Glutamatergic neuron (in vitro differentiated cells): ENCODE measurements at places on chromosomes 16 and 17. TPM values are rescaled to one million over a fixed set of nuclear protein-coding genes. Genes with fewer than 3 reads are reported as not detected.

- H3K4me1 ChIP-seq, result peaks cover 27% of the 10 kb centered on the region
- H3K27ac ChIP-seq, result no peak overlapping the region
- no peak for DNase-seq
- H3K36me3 ChIP-seq, result no peaks in the 10 kb centered on the region
- peaks cover 9% of the 10 kb centered on the region for H3K27me3 ChIP-seq
Measured at GRCh38 chr17:38653230-38653629, 21.5 kb downstream of the EPOP start.

DNA sequence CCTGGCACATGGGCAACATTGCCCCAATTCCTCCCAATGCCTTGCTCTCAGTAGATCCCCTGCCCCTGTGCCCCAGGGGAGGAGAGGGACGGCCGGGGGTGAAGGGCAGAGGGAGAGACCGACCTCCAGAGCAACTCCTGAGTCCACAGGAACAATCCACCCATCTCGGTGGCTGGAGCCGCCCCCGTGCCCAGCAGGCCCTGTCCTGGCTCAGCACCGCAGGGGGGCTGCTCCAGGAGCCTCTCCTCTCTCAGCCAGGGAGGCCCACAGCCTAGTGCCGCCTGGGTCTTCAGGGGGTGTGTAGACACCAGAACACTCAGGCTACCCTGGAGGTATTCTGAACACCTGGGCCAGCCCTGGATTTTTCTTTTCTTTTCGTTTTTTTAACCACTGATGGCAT is 233.7 kb upstream of the SDK2 start:
- H3K4me1 ChIP-seq, result peaks cover 8% of the 10 kb centered on the region
- H3K27ac ChIP-seq, result no peak overlapping the region
- no peak overlapping the region for H3K4me3 ChIP-seq

GRCh38 chr17:64128787-64129514 is 993 bp downstream of the ERN1 start:
- H3K36me3 ChIP-seq, result no peaks in the 10 kb centered on the region
- H3K27ac ChIP-seq, result peak overlapping the region; percentile 73
- peaks cover 5% of the 10 kb centered on the region for H3K27me3 ChIP-seq
- no peak for DNase-seq
- H3K4me3 ChIP-seq, result peak overlapping the region; percentile 95
- H3K4me1 ChIP-seq, result peaks cover 8% of the 10 kb centered on the region

DNA sequence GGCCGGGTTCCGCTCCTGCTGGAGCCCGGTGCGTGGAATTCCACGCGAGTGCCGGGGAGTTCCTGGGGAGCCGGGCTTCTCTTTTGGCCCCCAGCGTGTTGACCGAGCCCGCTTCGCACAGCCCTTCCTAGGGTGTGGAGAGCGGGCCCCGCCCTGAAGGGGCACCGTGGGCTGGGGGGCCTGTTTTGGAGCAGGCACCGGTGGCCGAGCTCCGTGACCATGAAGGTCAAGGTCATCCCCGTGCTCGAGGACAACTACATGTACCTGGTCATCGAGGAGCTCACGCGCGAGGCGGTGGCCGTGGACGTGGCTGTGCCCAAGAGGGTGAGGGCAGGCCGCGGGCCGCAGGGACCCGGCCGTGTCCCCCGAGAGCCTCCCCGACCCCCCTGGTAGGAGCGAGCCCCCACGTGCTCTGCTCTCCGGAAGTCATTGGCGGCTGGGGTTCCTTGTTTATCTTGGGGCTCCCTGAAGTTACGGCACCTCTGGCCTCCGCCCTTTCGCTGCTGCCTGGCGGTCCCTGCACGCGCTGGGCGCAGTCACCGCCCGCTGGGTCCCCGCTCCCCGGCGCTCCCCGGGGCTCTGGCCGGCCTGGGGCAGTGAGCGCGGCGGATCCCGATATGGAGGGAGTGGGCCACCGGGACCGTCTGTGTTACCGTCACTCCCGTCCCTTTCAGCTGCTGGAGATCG is 528 bp downstream of the HAGHL start:
- H3K4me1 ChIP-seq, result no peaks in the 10 kb centered on the region
- H3K36me3 ChIP-seq, result no peaks in the 10 kb centered on the region
- no peak for DNase-seq
- peak overlapping the region; percentile 52 for H3K4me3 ChIP-seq
- peaks cover 6% of the 10 kb centered on the region for H3K27me3 ChIP-seq

DNA sequence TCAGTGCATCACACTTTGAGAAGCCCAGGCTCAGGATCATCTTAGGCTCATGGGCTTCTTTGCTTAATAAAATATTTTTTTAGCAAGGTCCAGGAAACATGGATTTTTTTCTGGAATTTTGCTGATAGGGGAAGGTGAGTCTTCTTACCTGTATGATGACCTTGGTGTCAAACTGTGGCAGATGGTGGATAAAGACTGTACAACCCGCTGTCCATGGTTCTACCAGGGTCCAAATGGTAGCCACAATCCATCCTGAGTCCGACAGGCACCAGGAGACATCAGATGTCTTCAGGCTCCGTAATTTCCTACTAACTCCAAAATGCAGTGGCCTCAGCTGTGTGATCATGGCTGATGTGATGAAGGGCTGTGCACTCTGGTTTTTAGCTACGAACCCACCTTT is 27.8 kb downstream of the ACSM1 start:
- no peak overlapping the region for H3K27ac ChIP-seq
- no peak for DNase-seq
- no peaks in the 10 kb centered on the region for H3K4me1 ChIP-seq
- H3K4me3 ChIP-seq, result no peak overlapping the region

DNA sequence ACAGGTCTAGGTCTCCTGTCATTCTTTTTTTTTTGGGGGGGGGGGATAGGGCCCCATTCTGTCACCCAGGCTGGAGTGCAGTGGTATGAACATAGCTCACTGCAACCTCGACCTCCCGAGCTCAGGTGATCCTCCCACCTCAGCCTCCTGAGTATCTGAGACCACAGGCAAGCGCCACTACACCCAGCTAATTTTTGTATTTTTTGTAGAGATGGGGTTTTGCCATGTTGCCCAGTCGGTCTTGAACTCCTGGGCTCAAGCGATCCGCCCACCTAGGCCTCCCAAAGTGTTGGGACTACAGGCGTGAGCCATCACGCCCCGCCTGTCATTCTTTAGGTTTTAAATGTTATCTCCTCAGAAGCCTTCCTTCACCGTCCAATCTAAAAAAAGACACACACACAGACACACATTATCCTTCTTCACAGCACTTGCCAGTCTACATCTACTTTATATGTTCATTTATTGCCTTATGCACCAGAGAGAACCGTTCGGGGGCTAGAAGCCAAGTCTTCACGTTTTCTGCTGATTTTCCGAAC is 694 bp downstream of the MRPL27 start:
- peaks cover 12% of the 10 kb centered on the region for H3K4me1 ChIP-seq
- peak overlapping the region; percentile 99 for H3K27ac ChIP-seq
- peak overlapping the region; percentile 100 for H3K4me3 ChIP-seq
- DNase-seq, result no peak

GRCh38 chr17:41680426-41681040 is 8.2 kb upstream of the EIF1 start:
- H3K27ac ChIP-seq, result peak overlapping the region; percentile 98
- peaks cover 9% of the 10 kb centered on the region for H3K27me3 ChIP-seq
- H3K4me3 ChIP-seq, result peak overlapping the region; percentile 68
- peak; percentile 73 for DNase-seq

GRCh38 chr17:50550661-50551432 is 3.9 kb downstream of the SPATA20 start:
- H3K36me3 ChIP-seq, result no peaks in the 10 kb centered on the region
- DNase-seq, result peak; percentile 88
- no peak overlapping the region for H3K4me3 ChIP-seq
- peaks cover 16% of the 10 kb centered on the region for H3K4me1 ChIP-seq

- peaks cover 35% of the 10 kb centered on the region for H3K4me1 ChIP-seq
- H3K27me3 ChIP-seq, result peaks cover 13% of the 10 kb centered on the region
- DNase-seq, result peak; percentile 81
- H3K36me3 ChIP-seq, result peaks cover 5% of the 10 kb centered on the region
- peak overlapping the region; percentile 79 for H3K4me3 ChIP-seq
Measured at GRCh38 chr17:79993390-79994227, 42.1 kb downstream of the TBC1D16 start.

DNA sequence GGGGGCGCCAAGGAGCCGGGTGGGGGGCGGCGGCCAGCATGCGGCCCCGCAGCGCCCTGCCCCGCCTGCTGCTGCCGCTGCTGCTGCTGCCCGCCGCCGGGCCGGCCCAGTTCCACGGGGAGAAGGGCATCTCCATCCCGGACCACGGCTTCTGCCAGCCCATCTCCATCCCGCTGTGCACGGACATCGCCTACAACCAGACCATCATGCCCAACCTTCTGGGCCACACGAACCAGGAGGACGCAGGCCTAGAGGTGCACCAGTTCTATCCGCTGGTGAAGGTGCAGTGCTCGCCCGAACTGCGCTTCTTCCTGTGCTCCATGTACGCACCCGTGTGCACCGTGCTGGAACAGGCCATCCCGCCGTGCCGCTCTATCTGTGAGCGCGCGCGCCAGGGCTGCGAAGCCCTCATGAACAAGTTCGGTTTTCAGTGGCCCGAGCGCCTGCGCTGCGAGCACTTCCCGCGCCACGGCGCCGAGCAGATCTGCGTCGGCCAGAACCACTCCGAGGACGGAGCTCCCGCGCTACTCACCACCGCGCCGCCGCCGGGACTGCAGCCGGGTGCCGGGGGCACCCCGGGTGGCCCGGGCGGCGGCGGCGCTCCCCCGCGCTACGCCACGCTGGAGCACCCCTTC is 484 bp downstream of the FZD2 start:
- H3K36me3 ChIP-seq, result no peaks in the 10 kb centered on the region
- peaks cover 10% of the 10 kb centered on the region for H3K4me1 ChIP-seq
- peak; percentile 56 for DNase-seq
- peak overlapping the region; percentile 89 for H3K4me3 ChIP-seq

DNA sequence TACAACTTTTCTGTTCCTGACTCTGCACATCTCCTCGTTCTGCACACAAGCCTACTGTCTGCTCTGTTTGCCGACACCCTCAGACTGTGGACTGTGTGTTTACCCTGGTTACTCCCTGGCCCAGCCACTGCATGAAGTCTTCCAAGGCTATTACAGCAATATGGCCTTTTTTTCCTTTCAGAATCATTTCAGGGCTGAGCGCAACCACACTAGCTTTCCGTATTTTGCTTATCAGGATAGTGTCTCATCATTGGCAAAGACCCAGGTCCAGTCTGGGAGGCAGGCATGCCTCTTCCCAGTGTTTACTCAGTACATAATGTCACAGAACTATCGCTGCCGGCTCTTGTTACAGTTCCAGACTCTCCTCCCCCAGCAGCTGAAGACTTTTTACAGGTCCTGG is 10.1 kb downstream of the DNAH9 start:
- no peak for DNase-seq
- no peaks in the 10 kb centered on the region for H3K36me3 ChIP-seq
- H3K27ac ChIP-seq, result peak overlapping the region; percentile 13
- no peak overlapping the region for H3K4me3 ChIP-seq
- H3K27me3 ChIP-seq, result peaks cover 5% of the 10 kb centered on the region

DNA sequence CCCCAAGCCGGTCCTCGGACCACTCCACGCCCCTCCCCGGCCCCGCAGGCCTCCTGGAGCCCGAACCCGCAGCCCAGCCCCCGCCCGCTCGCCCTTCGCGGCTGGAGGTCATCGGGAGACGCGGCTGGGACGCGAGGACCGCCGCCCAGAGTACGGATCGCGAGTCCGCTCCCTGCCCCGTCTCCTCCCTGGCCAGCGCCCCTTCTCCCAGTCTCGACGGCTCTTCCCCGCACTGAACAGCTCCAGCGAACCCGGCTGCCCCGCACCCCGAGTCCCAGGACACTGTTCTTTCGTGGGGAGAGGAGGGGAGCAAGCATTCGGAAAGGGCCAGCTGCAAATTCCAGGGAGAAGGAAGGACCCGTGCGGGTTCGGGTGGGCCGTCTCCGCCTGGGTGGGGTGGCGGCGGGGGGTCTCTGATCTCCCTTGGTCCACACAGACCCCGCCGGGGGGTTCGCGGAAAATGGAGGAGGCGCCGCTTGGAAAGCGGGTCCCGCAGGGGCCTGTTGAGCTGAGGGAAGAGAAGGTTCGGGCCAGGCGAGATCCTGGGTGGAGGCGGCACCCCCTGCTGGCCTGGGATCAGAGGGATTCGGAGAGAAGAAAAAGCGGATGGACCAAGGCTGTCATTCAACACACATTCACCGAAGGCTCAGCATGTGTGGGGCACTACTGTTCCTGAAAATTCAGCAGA is 632 bp upstream of the RTN4RL1 start:
- peak overlapping the region; percentile 85 for H3K4me3 ChIP-seq
- peaks cover 13% of the 10 kb centered on the region for H3K4me1 ChIP-seq
- peaks cover 9% of the 10 kb centered on the region for H3K27me3 ChIP-seq
- peak; percentile 90 for DNase-seq

- H3K27ac ChIP-seq, result no peak overlapping the region
- peaks cover 13% of the 10 kb centered on the region for H3K4me1 ChIP-seq
- H3K4me3 ChIP-seq, result no peak overlapping the region
- no peaks in the 10 kb centered on the region for H3K36me3 ChIP-seq
Measured at GRCh38 chr16:3119701-3120408, 7.5 kb downstream of the ZNF205 start.

DNA sequence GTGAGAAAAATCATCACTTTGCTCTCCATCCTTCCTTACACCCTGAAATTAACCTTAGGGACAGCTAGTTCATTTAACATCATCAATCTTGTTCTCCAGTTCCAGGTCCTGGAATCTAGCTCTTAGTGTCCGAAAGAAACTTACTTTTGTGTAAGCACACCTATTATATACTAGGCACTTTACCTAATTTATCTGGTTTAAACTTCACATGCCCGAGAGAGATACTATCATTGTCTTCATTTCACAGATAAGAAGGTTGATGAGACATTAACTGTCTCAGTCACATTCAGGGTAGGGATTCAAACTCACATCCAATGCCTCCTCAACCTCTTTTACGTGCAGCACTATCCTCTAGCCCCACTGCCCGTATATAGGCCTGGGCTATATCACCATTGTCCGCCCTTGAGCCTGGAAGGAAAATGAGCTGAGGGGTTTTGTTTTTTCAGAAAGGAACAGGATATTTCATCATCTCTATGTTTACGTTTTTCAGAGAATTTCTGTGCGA is 501 bp upstream of the AP2B1 start:
- peaks cover 13% of the 10 kb centered on the region for H3K27me3 ChIP-seq
- no peaks in the 10 kb centered on the region for H3K36me3 ChIP-seq
- H3K27ac ChIP-seq, result peak overlapping the region; percentile 100
- H3K4me1 ChIP-seq, result peaks cover 14% of the 10 kb centered on the region

- no peaks in the 10 kb centered on the region for H3K27me3 ChIP-seq
- peaks cover 16% of the 10 kb centered on the region for H3K4me1 ChIP-seq
- peaks cover 18% of the 10 kb centered on the region for H3K36me3 ChIP-seq
Measured at GRCh38 chr17:6577686-6578263, 21.4 kb upstream of the PITPNM3 start.

DNA sequence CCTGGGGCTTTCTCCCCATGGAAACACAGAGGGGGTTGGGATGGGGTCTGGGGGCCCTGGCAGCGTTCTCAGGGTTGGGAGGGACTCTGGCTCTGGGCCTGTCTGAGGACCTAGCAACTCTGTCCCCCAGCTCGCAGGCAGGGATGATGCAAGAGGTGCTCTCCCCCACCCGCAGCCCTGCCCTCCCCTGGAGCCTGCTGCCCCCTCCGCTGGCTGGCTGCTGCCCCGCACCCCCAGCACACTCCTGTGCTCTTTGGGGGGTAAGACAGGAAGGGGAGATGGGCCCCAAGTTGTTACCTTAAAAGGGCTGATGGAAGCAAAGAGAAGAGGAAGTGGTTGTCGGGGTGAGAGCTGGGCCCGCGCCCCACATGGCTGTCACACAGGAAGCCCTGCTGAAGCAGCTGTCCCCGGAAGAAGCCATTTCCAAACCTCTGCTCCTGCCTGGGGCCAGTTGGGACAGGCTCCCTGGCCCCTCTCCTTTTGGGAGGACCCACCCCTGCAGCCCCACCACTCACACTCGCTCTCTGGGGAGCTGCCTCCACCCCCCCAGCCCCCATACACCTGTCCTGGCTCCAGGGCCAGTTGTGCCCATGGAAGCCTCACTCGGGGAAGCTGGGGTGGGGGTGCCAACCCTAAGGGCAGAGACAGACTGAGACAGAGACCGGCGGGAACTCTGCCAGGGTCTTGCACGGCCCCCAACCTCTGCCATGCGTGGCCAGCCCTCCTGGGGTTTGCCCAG is 2.5 kb downstream of the CORO1A start:
- peak; percentile 14 for DNase-seq
- H3K4me3 ChIP-seq, result no peak overlapping the region
- H3K4me1 ChIP-seq, result no peaks in the 10 kb centered on the region

KCNH4 gene
- 0.71 TPM for total RNA-seq

CASKIN1 gene
- total RNA-seq, result 31.6 TPM
